Kidney glomerular epithelial cell (primary cell): ENCODE measurements at places on chromosomes 4 and X.

DNA sequence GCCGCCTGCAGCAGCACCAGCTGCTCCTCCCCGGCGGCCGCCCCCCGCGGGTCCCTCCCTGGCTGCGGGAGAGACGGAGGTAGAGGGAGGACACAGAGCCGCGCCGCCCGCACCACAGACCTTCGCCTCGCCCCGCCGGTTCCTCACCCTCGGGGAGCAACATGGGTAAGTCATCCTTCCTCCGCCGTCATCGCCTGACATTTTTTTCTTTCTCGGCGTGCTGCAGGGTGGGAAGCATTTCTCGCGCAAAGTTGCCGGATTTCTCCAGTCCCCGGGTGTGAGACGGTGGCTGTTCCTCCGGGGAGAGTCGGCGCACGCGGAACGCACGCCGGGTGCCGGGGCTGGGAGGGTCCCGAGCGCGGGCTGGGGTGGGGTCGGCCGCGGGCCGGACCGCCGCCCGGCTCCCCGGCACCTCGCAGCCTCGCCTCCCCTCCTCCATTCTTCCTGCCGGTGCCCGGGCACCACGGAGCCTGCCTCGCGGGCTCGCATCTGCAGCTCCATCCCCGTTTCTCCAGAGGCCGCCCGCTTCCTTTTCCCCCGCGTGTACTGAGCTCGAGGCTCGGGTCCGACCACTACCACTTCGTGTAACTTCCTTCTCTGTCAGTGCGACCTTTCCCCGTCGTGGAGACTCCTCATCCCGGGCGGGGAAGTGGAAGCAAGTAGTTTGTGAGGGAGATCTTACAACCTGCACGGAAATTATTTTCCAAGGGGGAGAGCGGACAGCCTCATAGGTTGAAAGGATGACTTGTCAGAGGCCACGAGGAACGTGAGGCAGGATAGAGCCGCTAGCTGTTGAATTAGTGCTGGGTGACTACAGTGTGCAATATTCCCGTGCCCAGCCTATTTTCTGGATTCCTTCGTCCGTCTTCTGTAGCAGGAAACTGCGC, 464 bp downstream of the RAP1GDS1 start:
- DNase-seq: peak; percentile 67

DNA sequence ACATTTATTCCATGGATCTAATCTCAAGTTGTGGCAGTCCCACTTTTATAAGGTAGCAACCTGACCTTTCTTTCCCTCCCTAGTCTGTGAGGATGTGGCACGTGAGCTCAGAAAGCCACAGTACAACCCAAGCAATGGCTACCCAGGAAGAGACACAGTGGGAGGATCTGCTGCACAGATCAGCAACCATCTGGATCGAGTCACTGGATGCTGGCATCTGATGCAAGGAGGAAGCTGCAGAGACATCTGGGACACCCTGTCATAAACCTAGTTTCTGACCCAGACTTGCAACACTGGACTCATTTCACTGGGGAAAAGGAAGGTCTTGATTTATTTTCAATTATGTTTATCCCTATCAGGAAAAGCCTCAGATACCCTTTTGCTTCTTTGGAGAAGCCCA, 327.1 kb downstream of the PAPSS1 start:
- no peak for DNase-seq

- peak; percentile 28 for DNase-seq
Observed at GRCh38 chrX:1246816-1247215, 21.8 kb upstream of the CSF2RA start.

DNA sequence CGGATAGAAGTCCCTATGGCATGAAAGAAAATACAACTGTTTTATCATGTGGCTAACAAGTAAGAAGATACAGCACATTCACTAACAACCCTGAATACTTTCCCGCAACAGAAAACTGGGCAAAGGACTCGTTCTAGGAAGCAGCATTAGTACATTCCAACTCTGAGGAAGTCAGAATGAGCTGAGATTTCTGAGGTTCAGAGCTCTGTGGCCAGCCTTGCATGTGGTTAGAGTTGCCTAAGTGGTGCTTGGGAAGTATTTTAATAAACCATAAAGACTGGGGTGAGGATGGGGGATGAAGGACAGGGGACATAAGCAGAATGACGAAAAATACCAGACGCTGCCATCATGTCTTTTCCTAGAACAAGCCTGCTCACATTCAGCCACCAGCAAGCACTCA, 82.2 kb downstream of the EFHC2 start:
- DNase-seq: no peak

GRCh38 chrX:108437349-108438109, 693 bp downstream of the COL4A6 start:
- no peak for DNase-seq

GRCh38 chr4:113008716-113009115, 40.7 kb upstream of the ANK2 start:
- DNase-seq: no peak

DNA sequence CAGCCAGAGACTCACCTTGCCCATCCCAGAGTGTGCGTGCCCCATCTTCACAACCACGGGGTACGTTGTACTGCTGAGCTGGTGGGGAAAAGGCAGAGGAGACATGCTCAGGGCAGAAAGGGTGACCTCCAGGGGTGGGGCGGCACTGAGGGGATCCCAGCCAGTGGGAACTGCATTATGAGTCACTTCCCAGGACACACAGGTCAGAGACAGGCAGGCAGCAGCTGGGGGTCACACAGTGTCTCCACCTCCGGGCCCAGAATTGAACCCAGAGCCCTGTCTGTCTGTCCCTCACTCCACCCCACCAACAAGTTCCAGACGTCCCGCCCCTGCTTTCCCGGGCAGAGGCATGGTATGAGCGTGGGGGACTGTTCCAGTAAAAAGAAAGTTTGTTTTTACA, 4.8 kb upstream of the TIMP1 start:
- DNase-seq: no peak

DNA sequence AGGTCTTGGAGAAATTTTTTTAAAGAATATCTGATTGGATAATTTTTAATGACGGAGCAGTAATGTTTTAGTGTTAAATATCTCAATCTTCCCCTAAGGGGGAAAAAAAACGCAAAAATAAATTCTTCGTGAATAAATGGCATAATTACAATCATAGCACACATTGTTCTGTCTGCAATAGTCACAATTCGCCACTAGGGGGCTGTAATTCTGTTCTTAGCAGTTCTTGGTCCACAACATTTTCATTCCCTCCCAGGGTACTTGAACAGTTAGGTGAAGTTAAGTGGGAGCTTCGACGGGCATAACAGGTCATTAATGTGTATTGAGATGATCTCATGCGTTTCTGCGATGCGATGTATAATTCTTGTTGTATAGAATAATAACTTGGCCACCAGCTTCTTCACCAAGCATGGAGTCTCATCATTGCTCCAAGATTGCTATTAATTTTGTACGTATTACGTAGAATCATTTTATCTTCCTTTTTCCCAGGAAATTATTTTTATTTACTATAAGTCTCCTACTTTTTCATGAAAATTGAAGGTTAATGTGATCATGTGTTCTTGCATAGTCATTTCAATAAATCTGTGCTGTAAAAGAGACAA, 27.2 kb downstream of the HTR2C start:
- peak; percentile 1 for DNase-seq

GRCh38 chr4:136922066-136922465, 610.2 kb downstream of the PCDH18 start:
- DNase-seq: no peak

DNA sequence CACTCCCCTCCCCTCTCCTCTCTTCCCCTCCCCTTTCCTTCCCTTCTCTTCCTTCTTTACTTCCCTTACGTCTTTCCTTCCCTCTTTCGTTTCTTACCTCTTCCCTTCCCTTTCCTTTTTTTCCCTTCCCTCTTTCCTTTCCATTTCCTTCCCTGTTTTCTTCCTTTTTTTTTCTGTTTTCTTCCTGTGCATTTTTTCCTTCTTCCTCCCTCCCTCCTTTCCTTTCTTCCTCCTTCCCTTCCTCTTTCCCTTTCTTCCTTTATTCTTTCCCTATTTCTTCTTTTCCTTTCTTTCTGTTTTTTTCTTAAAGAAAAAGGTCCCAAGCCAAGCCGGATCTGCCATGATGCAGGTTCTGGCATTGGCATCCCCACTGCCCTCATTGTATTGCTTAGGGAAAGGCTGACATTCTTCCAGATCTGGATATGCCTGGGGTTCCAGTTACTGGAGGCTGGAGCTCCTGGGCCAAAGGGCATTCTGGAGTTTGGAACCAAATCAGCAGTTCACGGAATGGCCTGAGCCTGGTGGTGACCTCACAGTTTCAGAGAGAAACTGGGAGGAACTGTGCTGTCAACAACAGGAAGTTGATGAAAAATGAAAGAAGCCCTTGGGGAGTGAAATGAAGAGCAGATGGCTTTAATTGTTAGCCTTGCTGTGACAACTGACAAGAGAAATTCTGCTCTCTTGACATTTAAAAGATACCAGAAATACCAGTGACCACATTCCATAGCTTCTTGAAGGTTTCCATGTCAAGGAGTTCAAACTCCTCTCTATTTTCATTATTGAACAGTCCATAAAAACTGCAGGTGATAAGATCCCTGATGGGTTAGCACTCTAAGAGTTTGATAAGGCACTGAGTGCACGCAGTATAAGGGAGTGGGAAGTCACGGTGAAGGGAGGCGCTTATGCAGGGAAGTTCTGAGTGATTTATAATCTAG, 622.1 kb downstream of the SPRY1 start:
- peak; percentile 51 for DNase-seq

DNA sequence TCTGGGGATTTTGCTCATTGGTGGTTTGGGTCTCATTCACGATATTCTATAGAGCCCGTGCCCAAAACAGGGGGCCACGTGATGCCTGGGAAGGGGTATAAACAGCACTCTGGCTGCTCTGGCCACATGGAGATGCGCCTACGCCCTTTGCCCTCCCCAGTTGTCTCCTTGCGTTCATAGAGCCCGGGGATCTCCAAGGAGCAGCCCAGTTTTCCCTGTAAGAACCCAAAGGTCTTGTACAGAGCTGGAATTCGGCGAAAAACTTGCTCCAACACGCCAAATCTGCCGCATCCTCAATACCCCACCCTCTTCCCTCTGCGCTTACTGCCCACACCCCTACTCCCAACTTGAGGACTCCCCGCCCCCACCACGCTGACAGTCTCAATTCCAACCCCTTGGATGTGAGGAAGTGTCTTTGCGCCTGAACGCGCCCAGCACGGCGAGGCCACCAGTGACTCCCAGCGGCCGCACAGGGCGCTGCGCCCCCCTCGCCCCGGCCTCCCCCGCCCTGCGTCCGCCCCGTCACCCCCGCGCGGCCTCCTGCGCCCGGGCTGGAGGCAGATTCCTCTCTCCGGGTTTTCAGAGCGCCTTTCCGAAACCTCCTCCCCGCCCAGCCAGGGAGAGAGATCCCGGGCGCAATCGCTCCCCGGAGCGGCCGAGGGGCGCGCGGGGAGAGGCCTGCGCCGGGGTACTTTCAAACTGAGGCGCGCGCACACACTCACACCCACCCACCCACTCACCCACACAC, at the start of gene NHS:
Gene NHS, plus strand, starts transcription at position 582 of the 748 bp plus-strand sequence. CDS start 558 bp downstream, outside the sequence.
- DNase-seq: peak; percentile 49

GRCh38 chrX:111492085-111492484, 19.4 kb upstream of the SERTM2 start:
- DNase-seq: no peak

GRCh38 chr4:75484190-75484589, 30.0 kb downstream of the RCHY1 start:
- DNase-seq: no peak

- no peak for DNase-seq
Observed at GRCh38 chr4:114642173-114642780, 43.7 kb downstream of the UGT8 start.

- DNase-seq: no peak
Observed at GRCh38 chr4:26162101-26162500, 158.7 kb upstream of the RBPJ start.

GRCh38 chrX:31423609-31424189, 351.9 kb upstream of the FTHL17 start:
- no peak for DNase-seq

DNA sequence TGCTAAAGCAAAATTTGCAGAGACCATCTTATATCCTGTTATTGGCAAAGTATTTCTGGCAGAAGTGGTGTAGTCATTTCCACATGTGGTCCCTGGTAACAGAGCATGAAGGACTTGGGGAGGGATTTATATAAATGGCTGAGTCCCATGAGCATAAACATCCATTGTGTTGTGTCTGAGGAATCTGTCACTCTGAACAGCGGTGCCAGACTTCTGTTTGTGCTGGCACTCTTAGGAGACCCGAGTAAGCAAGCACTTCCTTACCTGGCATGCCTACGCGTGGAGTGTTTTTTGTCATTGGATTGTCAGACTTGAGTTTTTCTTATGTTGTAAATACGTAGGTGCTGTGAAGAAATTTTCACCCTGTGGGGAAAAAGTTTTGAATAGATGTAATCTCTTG, 285.9 kb downstream of the ARHGAP10 start:
- DNase-seq: no peak

DNA sequence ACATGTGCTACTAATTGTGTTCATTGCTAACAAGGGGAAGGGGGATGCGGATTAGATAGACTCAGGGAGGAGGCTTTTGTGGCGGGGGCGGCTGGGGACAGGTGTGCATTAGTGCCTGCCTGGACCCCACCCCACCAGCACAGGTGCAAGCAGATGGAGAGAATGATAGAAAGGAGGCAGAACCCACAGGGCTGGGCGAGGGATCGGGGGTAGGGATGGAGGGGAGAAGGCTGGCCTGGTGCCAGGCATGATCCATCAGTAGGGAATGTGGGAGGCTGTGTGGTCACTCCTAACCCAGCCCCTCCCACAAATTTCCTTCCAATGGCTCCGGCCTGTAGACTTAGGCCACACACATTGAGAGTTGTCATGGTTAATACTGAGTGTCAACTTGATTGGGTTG, 30.5 kb upstream of the CRMP1 start:
- no peak for DNase-seq

DNA sequence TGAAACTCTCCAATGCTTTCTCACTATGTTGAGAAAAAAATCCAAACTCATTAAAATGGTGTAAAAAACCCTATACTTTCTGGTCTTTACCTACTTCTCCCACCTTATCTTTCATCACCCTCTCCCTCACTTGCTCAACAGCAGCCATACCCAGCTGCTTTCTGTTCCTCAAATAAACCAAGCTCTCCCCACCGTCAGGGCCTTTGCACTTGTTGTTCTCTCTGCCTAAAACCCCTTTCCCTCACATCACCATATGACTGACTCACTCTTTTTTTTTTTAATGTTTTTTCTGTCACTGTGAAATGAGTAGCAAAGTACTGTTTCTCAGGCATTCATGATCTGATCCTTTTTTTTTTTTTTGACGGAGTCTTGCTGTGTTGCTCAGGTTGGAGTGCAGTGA, 122.3 kb upstream of the TMEM164 start:
- DNase-seq: no peak

GRCh38 chr4:118682928-118683327, 2.3 kb upstream of the METTL14 start:
- DNase-seq: no peak

GRCh38 chrX:39995457-39995856, 102.3 kb downstream of the BCOR start:
- no peak for DNase-seq

GRCh38 chrX:48631376-48632090, 34.2 kb downstream of the WDR13 start:
- DNase-seq: peak; percentile 59

- DNase-seq: no peak
Observed at GRCh38 chrX:100975212-100975611, 5.7 kb downstream of the ARL13A start.
